Activated CD4-positive, alpha-beta T cell treated with anti-CD3 and anti-CD28 coated beads, Interleukin-2, amount 50 U/mL, for 16 hours (primary cell): ENCODE measurements at places on chromosomes 7 and 10.

GRCh38 chr7:146948703-146949102 lies 832.1 kb downstream of the CNTNAP2 start:
- DNase-seq = no peak

DNA sequence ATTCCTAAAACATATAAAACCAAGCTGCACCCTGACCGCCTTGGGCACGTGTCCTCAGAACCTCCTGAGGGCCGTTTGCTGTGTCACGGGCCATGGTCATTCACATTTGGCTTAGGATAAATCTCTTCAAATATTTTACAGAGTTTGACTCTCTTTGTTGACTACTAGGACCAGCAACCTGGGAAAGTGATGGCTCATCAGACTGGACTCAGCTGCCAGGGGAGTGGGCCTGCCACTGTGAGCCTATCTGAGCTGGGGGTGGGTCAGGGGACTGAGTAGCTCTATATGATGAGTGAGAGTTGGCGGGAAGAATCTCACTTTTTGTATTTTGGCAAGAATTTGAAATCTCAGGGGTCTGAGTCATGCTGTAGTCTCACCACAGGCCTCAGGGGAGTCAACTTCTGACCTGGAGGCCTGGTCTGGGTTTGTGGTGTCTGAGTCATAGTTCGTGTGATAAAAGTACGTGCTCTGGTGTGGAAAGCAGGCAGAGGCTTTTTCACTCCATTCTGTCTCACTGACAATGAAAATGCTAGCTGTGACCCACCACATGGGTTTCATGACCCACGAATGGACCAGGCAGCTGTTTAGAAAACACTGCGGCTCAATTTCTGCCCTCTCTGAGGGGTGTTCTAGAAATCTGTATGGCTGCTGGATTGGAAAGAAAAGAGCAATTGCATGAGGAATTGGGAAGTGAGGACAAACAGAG lies 4.2 kb upstream of the UPP1 start:
- DNase-seq = peak; percentile 94

- no peak for DNase-seq
Measured at GRCh38 chr10:87703771-87704170, 44.1 kb downstream of the PAPSS2 start.

DNA sequence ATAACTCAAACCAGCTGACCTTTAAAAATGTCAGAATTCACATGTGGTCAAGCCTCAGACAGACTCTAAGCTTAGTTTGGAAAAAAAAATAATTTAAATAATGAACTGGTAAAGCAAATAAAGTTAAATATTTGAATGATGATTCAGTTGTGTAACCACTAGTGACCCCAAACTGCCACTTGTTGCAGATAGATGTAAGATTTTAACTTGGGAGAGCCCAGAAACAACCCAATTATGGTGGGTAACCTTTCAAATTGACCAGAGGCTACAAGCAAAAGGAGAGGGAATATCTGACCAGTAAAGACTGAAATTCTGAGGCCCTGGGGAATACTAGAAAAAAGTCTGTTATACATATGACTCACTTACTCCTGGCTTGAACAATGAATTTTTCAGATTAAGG lies 268.1 kb downstream of the HPSE2 start:
- no peak for DNase-seq

DNA sequence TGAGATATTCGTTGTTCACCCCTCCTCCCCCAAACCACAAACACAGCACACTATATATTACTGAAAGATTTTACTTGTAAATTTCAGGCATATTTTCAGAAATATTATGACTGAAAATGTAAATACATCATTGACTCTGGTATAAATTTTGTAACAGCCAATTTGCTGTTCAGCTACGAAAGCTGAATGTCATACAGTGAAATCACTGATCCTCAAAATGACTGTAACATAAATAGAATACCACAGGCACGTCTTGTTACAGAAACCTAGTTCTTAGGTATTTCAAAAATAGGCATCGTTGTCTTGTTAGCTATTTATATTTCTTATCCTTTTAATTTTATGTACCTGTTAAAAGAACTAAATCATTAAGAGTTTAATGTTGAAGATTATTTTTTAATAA lies 15.1 kb downstream of the TRUB1 start:
- no peak for DNase-seq

- no peak for DNase-seq
Measured at GRCh38 chr10:47020471-47020870, 109.2 kb downstream of the PTPN20 start.

GRCh38 chr7:150727381-150727780 lies 9.8 kb upstream of the GIMAP5 start:
- no peak for DNase-seq

DNA sequence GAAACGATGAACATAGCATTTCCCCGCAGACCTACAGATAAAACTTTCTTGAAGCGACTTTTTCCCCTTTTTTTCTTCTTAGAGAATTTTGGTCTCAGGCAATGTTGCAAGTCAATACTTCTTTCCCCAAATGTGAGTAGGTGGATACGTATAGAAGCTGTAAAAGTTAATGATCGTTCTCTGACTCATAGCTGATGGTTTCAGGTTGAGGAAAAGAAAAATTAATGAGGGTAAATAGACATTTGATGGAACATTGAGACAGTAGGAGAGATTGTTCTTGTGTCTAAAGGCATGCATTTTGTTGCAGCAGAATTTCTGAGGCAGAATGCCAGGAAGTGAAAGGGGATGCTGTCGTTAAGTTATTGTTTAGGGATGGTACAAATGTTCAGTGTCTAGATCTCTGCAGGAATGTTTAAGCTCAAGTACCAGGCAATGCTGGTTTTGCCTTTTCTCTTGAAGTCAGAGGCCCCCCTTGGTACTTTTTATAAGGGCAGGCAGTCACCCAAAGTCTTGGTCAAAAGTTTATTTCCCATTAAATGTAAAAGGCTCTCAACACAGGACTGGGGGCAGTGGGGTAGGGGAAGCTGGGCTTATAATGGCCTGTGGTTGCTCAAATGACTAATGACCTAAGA lies 9.3 kb downstream of the TCF7L2 start:
- no peak for DNase-seq

DNA sequence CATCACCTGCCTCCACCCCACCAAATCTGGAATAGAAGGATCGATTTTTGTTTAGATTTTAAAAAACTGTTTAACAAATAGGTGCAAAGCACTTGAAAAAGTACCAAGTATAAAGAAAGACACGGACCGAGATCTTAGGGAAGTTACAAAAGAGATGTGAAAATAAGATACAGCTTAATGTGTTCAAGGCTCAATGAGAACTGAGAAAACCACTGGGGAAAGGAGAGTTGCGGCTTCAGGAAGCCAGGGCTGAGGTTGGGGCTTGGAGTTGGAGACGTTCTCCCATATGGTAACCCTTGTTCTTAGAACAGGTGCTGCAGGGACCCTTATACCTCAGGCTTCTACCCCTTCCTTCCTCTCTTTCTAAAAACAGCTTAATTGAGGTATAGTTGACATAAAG lies 140.2 kb downstream of the FANK1 start:
- DNase-seq = no peak

- no peak for DNase-seq
Measured at GRCh38 chr7:137110091-137110509, 233.4 kb downstream of the PTN start.

DNA sequence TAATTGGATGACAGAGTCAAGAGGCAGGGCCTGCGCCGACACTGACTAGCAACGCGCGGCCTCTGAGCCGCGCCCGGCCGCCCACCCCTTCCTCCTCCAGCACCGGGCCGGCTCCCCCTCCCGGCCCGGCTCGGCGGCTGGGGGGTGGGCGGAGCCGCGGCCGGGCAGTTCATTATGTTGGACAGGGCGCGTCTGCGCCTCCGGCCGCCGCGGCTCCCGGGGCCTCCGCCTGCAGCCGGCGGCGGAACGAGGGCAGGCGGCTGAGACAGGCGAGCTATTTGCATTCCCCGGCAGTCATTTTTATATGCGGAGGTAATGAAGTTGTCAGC lies 106.7 kb downstream of the SNX10 start:
- DNase-seq = peak; percentile 20
